ENCODE measurements at places on chromosomes 2 and 18.

DNA sequence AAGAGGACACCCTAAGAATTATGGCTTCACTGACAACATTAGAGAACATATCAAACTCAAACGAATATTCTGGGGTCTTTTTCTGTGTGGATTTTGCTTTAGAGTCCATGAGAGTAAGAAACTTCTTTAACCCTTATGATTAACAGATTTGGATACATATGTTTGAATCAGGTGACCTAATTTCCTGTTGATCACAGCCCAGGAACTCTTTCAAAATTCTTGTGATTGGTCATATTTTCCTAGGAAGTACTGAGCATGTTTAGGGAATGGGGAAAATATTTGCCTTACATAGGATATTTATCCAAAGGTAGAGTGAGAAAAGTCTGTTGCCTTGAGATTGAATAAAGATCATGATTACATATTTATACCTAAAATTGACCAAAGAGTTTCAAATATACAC, 160.0 kb downstream of the KCNH7 start:
- no peak for DNase-seq

GRCh38 chr2:3427272-3427671, 47.8 kb downstream of the TRAPPC12 start:
- no peak for DNase-seq

DNA sequence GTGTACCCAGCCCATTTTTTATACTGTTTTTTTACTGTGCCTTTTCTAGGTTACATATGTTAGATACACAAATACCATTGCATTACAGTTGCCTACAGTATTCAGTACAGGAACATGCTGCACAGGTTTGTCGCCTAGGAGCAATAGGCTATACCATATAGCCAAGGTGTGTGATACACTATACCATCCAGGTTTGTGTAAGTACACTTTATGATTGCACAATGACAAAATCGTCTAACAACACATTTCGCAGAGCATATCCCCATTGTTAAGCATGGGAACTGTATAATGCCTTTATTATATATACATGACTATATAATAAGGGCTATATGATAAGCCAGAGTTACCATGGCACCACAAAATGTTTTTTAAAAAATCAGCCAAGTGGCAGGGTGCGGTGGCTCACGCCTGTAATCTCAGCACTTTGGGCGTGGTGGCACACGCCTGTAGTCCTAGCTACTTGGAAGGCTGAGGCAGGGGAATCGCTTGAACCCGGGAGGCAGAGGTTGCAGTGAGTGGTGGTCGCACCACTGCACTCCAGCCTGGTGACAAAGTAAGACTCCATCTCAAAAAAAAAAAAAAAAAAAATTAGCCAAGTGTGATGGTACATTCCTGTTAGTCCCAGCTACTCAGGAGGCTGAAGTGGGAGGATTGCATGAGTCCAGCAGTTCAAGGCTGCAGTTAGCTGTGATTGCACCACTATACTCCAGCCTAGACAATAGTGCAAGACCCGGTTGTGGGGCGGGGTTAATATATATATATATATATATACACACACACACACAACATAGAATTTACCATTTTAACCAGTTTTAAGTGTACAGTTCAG, 2.8 kb upstream of the CENPA start:
- no peak for DNase-seq

DNA sequence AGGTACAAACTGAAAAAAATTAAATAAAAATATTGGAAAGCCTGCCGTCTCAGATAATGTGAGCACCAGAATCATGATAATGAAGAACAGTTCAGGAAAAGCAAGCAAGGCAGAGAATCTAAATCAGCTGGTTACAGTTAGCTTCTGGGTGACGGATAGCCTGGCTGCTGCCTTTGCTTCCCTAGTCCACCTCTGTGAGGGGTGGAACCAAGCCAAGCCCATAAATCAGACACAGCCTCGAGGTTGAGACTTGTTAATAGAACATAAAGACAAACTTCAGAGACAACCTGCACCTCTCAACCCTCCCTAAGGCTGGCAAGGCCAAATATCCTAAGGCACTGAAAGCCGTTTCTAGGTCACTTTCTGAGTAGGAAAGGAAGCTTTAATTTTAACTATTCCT, 334.7 kb upstream of the SLC39A10 start:
- no peak for DNase-seq

GRCh38 chr2:203340791-203341487, 12.7 kb downstream of the ABI2 start:
- DNase-seq, result no peak

DNA sequence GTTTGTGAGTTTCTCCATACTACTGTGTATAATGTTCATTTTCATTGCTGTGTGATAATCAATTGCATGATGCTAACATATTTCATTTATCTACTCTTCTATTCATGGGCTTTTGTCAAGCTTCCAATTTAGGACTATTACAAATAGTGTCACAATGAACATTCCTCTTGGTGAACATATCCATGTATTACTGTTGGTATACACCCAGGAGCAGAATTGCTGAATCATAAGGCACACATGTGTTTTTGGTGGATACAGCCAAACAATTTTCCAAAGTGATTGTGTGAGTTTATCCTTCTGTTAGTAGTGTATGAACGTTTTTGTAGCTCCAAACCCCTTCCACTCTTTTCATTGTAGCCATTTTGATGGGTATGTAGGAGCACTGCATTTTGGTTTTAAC, 101.6 kb upstream of the COPS8 start:
- no peak for DNase-seq

DNA sequence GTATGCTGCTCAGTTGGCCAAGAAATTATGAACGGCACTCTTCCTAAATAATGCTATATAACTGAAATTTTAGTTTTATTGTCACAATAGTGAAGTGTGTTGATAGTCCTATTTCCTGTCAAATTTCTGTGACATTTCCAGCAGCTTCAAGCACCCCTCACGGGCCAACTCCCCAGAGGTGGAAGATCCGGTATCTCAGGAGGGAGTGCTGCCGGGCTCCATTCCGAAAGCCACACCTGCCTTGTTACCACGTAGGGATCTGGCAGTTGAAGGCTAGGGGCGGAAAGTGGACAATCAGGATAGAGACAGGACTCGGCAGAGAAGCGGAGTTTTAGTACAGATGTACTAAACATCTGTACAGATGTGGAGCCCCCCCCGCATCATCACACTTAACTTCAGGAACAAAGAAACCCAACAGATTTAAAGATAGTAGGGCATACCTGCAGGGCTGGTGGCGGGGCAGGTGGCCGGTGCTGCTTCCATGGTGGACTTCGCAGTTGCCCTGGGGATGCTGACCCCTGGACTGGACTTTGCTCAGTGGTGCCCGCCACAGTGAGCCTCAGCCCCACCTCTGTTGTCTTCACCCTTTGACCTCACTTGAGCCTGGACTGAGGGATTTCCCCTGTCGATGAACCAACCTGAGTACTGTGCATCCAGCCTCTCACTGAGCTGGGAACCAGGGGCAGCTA, 22.3 kb downstream of the ASAP2 start:
- DNase-seq, result no peak

- no peak for DNase-seq
Measured at GRCh38 chr18:76581261-76581660, 86.2 kb upstream of the ZNF516 start.

GRCh38 chr18:78241535-78242253, 737.9 kb upstream of the SALL3 start:
- DNase-seq, result no peak

DNA sequence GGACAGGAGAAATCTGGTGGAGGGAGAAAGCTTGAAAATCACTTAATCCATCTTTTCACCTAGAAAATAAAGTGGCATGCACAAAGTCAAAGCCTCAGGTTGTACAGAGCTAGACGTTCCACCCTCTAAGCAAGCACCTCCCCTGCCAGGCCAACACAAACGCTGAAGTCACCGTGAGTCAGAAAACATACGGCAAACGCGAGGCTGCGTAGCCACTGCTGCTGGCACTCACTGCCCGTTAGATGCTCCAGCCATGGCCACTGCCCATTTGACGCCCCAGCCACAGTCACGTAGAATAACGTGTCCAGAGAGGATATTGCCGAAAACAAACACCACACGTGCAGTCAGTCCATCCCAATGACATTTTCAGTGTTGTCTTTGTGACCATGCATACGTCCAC, 209.7 kb upstream of the PXDN start:
- no peak for DNase-seq

GRCh38 chr2:36456227-36457175, 100.9 kb downstream of the CRIM1 start:
- no peak for DNase-seq
